ENCODE measurements at places on chromosomes 4 and X.

DNA sequence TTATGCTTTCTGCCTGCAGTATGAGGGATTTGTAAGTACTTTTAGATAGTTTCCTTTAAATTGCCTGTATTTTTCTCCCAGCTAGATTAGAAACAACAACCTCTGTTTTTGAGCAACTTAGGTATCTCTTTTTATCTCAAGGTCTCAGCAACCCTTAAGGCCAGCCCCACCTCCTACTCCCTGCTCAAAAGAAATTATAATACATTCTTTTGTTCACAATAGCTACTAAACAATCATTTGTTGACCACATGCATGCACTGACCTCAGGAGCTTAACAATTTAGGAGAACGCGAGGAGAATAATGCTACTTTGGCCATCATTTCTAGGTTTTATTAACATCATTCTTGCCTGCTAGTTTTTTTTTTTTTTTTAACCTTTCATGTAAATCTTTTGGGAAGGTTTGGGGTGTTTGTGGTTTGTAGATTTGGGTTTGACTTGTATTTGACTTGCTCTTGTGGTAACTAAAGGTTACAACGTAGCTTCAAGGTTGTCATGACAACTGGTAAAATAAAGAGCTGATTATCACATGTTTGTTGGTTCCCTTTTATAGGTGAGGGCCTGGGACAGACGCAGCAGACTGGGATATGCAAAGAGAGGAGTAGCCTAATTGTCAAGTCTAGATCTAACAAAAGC, 145.4 kb upstream of the PLAC1 start:
- peak; percentile 18 for DNase-seq

DNA sequence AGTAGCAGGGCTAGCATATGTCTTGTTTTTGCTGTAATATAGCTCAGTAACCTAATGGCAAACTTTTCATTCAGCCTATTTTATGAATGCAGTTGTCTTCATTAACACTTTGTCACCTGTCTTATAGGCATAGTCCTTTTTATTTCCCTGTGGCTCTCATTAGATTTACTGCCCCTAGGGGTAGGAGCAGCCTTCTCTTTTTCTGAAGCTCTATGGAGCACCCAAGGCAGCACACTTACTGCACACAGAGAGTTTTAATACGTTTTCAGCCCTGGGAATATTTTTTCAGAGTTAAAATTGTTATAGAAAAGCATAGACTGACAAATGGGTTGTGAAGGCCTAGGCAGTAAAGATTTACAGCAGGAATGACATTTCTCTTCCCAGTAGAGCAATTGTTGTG, 406.8 kb downstream of the TMA16 start:
- DNase-seq: no peak

GRCh38 chrX:4656419-4656818, 943.0 kb upstream of the PRKX start:
- no peak for DNase-seq

GRCh38 chr4:14856062-14856933, 146.0 kb upstream of the CPEB2 start:
- DNase-seq: peak; percentile 89

- DNase-seq: no peak
Measured at GRCh38 chr4:88196523-88197185, 38.2 kb upstream of the ABCG2 start.

DNA sequence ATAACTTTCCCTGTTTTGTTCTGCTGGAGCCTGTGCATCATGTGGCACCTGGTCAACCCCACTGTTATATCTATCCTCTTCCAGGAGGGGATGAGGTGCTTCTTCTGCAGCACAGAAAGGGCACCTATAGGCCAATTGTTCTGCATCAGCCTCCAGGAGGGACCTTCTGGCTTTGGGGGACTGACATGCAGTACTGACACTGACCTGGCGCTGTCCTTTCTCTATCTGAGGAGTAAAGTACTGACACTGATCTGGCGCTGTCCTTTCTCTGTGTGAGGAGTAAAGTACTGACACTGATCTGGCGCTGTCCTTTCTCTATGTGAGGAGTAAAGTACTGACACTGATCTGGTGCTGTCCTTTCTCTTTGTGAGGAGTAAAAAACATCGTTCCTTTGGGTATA, 498.4 kb downstream of the PACRGL start:
- no peak for DNase-seq

DNA sequence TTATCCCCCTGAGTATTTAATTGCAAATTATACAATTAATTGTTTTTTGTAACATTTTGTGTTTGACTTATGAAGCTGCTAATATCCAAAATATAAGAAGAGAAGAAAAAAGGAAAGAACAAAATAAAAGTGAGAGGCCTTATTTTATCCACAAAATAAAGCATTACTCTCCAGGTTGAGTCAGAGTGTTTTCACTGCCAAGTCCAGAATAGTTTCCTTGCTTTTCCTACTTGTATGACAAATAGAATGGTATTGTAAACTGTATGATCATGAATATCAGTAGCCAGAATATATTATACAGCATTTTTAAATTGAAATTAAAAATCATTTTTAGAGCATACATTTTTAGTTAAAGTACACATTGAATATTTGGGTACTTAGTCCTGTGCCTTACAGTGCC, 237.8 kb downstream of the NDST4 start:
- DNase-seq: no peak

DNA sequence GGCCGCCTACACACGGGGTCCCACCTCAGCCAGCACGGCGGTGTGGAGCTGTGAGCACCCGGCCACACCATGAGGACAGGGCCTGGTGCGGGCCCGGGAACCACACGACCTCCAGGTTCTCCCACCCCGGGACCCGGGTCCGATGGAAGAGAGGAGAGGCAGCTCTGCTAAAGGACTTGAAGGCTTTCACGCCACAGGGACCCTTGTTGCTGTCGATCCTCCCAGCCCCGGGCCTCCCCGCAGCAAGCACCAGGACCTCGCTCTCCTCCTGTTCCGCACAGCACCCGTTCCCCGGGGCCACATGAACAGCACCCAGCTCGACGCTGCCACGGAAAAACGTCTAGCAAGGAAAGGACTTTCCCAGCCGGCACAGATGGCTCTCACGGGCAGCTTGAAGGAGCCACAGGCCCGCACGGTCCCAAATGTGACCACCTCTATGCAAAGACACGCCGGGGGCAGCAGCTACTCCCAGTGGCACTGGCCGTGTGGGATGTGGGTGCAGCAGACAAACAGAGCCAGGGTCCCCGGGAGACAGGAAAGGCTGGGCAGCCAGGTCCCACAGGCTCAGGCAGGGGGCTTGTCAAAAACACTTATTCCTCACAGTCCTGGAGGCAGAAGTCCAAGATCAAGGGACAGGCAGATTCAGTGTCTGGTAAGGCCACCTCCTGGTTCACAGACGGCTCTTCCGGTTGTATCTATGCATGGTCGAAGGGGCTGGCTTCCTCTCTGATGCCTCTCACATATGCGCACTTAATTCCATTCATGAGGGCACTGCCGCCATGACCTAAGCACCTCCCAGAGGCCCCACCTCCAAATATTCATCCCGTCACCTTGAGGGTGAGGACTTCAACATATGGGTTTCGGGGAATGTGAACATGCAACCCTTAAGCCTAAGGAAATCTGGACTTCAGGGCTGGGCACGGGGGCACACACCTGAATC, 24.7 kb downstream of the FAM53A start:
- no peak for DNase-seq

- DNase-seq: no peak
Measured at GRCh38 chrX:1883772-1884171, 268.9 kb downstream of the ASMT start.

DNA sequence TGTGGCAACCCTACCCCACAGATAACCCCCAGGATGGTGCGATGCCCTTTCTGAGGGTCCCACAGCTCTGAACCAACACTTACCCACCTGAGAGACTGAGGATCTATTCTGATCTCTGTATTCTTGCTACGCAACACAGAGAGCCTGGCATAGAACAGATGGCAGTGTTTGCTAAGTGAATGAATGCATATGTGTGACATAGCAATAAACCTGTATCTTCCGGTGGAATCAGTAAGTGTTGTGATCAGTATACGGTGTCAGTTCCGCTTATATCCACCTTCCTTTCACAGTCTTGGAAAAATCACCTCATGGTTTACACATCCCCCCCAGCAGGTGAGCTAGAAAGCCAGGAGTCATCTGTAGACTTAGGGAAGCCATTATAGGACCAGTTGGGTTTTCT, 5.9 kb upstream of the HSD17B10 start:
- no peak for DNase-seq

DNA sequence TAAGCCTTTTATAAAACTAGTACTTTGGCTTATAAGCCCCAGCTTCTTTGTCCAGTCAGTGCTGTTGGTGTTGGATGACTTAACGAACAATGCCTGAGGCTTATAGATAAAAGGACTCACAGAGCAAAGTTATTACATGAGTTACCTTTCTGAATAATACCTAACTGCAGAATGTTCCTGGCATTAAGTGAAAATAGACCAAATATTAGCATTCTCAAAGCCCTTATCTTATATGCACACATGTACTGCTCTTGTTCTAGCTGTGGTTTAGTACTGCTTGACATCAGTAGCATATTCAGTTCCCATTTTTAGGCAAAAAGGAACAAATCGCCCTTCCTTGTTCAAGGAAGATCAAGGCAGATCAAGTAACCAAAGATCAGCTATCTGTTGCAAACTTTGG, 131.6 kb downstream of the ZNF330 start:
- no peak for DNase-seq

DNA sequence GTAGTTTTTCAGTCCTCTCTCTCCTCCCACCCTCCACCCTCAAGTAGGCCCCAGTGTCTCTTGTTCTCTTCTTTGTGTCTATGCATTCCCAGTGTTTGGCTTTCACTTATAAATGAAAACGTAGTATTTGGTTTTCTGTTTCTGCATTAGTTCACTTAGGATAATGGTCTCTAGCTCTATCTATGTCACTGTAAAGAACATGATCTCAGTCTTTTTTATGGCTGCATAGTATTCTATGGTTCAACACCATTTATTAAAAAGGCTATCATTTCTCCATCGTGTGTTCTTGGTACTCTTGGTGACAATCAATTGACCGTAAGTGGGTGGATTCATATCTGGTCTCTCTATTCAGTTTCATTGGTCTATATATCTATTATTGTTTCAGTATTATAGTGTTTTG, 18.7 kb upstream of the IL2 start:
- no peak for DNase-seq

DNA sequence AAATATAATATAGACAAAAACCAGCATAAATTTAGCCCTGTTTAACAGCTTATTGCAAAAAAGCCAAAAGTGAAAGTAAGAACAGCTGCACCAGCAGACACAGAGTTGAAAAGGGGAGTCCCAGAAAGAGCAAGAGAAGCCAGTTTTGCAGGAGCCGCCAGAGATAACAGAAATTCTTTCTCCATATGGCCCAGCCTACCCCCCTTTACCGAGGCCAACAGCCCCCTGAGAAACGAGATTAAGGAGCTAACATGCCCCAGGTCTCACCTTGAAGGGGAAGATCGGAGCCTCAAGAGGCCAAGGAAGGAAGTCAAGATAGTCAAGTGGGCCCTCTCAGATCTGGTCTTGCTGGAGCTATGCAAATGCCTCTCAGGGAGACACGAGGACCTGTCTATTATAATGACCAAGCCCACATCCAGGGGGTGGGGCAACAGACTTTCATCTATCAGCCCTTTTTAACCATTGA, 4.8 kb downstream of the ACOX3 start:
- peak; percentile 71 for DNase-seq

GRCh38 chrX:153611298-153612095, 12.6 kb upstream of the CCNQ start:
- DNase-seq: no peak

DNA sequence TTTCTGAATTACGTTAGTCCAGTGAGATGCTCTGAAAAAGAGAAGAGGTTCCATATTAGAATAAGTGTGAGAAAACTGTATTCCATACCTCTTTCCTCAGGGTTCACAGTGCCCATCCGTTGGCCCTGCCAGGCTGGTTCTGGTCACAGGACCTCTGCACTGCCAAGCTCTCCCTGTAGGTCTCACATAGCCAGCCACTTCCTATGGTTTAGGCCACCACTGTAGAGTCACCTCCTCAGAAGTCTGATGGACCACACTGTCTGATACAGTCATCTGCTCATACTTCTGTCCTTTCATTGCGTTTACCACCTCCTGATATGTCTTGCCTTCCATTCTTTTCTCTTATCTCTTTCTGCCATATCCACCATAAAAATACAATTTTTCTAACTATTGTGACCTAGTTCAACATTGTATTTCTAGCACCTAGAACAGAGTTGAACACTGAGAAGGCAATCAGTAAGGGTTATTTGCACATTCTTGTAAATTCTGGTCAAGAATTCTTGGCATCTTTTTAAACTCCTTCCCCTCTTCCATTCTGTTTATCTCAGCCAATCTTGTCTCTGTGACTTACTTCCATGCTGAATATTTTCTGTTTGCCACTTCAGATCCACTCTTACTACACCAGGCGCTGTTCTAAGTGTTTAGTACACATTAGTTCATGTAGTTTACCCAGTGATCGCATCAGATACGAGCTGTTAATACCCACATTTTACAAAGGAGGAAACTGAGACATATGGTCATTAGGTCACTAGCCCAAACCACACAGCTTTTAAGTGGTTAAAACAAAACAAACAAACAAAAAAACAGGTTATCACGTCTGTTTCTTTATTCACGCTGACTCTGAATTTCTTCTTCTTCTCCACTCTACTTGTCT, 125.6 kb downstream of the CBR4 start:
- DNase-seq: no peak

- DNase-seq: no peak
Measured at GRCh38 chr4:126899331-126899801, 733.4 kb upstream of the INTU start.

DNA sequence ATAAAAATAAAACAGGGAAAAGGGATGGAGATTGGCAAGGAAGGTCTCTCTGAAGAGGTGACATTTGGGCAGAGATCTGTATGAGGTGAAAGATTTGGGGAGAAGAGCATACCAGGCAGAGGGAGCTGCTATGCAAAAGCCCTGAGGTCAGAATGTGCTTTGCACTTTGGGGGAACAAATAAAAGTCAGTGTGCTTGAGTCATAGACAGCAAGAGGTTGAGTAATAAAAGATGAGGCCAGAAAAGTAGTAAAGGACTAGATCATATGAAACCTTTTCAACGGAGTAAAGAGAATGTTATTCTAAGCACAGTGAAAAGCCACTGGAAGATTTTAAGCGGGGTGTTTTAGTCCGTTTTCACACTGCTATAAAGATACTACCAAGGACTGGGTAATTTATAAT, 76.5 kb upstream of the TEX13A start:
- no peak for DNase-seq

GRCh38 chr4:114036426-114036825, 57.0 kb upstream of the ARSJ start:
- no peak for DNase-seq

GRCh38 chr4:183876268-183876934, 28.7 kb upstream of the STOX2 start:
- DNase-seq: no peak

DNA sequence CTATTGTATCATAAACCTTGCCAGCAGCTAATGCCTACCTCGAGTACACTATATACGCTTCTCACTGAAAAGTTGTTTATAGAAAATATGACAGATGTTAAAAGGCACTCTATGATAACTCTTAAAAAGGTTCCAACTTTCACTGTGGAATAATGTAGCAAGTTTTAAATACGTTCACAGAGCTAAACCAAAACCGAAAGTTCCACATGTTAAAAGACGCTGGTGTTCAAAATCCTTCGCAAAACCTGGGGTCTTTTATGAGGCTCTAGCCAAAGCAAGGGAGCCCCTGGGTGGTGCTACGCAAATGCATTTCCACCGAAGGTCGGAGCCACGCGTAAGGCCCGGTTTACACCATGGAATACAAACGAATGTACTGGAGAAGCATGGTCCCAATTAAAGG, 103.7 kb upstream of the TENM3 start:
- no peak for DNase-seq

- no peak for DNase-seq
Measured at GRCh38 chr4:163558539-163559044, 64.1 kb downstream of the TMA16 start.

Measured in activated CD4-positive, alpha-beta memory T cell treated with anti-CD3 and anti-CD28 coated beads for 36 hours (primary cell).